ENCODE measurements at places on chromosomes 1 and 21. TPM values are rescaled to one million over a fixed set of nuclear protein-coding genes. Genes with fewer than 3 reads are reported as not detected.

- H3K4me3 ChIP-seq = no peak overlapping the region
- peaks cover 16% of the 10 kb centered on the region for H3K4me1 ChIP-seq
- no peaks in the 10 kb centered on the region for H3K36me3 ChIP-seq
- H3K27ac ChIP-seq = peak overlapping the region; percentile 51
- no peak for DNase-seq
These were observed 23.4 kb downstream of the SCAF4 start for GRCh38 chr21:31708541-31708940.

GRCh38 chr1:99266726-99267125 lies 2.4 kb downstream of the PLPPR4 start:
- H3K36me3 ChIP-seq = no peaks in the 10 kb centered on the region
- no peak overlapping the region for H3K4me3 ChIP-seq
- peaks cover 9% of the 10 kb centered on the region for H3K4me1 ChIP-seq
- H3K27ac ChIP-seq = no peak overlapping the region
- peaks cover 47% of the 10 kb centered on the region for H3K27me3 ChIP-seq

DNA sequence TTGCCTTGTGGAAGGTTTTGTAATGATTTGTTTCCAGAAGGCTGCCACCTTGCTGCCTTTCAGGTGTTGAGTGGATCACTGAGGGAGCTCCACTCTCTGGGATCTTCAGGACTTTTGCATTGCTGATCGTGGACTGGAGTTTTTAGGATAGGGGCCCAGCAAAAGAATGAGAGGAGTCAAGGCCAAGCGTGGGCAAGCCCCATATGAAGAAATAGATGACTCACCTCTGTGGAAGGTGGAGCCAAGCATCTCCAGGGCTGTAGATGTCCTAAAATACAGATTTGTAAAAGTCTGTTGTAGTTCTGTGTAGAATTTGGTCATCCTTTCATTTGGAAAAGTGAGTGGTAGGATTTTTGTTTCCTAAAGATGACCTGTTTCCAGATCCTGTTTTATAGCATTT lies 67.0 kb downstream of the ST3GAL3 start:
- no peak for DNase-seq
- no peaks in the 10 kb centered on the region for H3K27me3 ChIP-seq
- H3K4me1 ChIP-seq = peaks cover 15% of the 10 kb centered on the region
- H3K36me3 ChIP-seq = peaks cover 22% of the 10 kb centered on the region

GRCh38 chr1:155983191-155984024 lies 5.1 kb upstream of the ARHGEF2 start:
- peaks cover 44% of the 10 kb centered on the region for H3K4me1 ChIP-seq
- peak overlapping the region; percentile 43 for H3K4me3 ChIP-seq
- no peak for DNase-seq
- no peaks in the 10 kb centered on the region for H3K36me3 ChIP-seq

KRTAP19-1 gene
- total RNA-seq = not detected
